Dermis blood vessel endothelial cell (primary cell): ENCODE measurements at places on chromosomes 7 and 10.

- no peak for DNase-seq
These were observed 63.7 kb downstream of the GRM8 start for GRCh38 chr7:127189074-127189473.

GRCh38 chr7:145644426-145645134, 472.0 kb upstream of the CNTNAP2 start:
- no peak for DNase-seq

GRCh38 chr7:155907450-155908200, 95.4 kb upstream of the SHH start:
- DNase-seq: no peak

DNA sequence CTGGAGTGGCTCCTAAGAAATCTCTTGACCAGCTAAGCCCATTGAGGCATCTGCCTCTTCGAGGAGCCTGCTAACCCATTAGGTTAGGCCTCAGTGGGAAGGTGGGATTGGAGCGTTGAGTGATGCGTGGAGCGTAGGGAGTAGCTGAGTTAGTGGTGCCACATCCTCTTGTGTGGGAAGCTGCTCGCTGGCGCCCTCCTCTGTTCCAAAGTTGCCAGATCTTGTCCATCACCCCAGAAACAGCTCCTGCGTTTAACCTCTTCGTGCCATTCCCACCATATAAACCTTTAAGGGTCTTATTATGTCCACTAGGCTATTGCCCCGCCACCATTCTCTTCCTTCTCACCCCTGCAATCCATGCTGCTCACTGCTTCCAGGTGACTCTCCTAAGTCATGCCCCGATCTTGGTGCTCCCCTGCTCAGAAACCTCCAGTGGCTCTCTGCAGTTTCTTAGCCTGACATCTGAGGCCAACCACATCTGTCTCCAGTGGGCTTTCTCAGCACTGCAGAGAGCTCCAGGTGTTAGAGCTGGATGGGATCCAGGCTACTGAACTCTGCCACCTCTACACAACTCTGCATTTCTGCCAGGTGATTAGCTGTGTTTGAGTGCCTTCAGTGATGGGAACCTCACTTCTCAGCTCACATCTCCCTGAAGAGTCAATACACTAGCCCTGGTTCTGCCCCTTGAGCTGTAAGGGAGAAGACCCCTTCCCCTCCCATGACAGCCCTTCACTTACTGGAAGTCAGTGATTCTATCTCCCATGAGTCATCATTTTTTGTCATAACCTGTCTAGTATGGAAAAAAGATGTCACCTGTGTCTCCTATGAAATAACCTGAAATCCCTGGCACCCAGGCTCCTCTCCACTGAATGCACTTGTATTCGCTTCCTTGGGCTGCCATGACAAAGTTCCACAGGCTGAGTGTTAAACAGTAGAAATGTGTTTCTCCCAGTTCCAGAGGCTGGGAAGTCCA, 65.0 kb upstream of the FGFR2 start:
- DNase-seq: peak; percentile 4

DNA sequence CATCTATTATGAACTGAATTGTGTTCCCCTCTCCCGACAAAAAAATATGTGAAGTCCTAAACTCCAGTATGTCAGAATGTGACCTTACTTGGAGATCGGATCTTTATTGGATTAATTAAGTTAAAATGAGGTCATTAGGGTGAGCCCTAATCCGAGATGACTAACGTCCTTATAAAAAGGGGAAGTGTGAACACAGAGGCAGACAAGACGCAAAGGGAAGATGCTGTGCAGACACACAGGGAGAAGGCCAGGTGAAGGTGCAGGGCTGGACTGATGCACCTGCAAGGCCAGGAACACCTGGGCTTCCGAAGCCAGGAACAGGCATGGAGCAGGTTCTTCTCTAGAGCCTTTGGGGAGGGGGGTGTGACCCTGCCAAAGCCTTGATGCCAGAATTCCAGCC, 187.8 kb downstream of the PARD3 start:
- DNase-seq: no peak

DNA sequence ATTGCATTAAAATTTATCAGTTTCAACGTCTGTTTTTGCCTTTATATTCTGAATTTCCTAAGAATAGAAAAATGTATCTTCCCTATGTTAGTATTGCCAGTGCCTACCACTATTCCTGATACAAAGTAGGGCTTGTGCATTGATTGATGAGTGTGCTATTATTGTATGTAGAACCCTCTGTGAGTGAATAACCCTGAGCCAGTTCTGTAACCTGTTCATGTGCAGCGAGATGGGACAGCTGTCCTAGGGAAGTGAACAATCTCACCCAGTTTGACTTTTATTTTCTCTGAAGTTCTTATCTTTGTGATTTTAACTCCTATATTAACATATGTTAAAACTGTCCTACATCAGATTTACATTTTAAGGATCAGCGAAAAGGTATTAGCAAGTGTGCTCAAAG, 178.4 kb upstream of the ADO start:
- no peak for DNase-seq

DNA sequence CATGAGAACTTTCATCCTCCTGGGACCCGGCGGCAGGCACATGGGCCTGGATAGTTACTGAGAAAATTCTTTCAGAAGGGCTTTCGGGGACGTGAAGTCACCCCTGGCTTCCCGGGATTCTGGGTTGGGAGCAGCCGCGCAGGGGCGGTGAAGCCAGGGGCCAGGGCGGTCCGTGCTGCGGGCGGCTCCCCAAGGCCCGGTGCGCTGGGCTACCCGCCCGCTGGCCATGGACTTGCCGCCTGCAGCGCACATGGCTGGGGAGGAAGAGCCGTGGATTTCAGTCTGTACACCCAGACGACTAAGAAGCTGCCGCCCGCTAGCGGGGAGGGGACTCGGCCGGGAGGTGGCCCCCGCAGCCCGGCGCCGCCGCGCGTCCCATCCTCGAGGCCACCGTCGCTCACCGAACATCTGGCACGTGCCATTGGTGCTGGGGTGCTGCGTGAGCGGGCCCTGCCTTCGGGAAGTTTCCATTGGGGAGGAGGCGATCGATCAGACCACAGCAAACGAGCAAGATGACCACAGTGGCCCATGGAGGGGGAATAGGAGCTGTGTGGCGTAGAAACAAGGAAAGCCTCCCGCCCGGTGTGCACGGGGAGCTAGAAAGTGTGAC, 64.5 kb downstream of the TMEM209 start:
- no peak for DNase-seq

GRCh38 chr7:75988568-75989499, 5.6 kb downstream of the TMEM120A start:
- DNase-seq: no peak

DNA sequence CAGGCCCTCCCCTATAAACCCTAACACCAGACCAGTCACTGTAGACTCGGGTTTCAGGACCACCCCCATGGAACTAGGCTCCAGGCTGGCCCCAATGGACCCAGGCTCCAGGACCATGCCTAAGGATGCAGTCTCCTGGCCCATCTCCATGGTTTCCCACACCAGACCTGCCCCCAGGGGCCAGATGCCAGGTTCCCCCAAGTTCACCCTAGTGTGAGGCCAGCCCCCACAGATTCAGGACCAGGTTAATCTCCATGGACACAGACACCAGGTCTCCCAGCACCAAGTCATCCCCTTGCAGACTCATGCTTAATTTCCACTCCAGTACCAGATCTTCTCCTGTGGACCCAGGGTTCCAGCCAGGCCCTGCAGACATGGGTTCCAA, 103.8 kb upstream of the LANCL2 start:
- no peak for DNase-seq

DNA sequence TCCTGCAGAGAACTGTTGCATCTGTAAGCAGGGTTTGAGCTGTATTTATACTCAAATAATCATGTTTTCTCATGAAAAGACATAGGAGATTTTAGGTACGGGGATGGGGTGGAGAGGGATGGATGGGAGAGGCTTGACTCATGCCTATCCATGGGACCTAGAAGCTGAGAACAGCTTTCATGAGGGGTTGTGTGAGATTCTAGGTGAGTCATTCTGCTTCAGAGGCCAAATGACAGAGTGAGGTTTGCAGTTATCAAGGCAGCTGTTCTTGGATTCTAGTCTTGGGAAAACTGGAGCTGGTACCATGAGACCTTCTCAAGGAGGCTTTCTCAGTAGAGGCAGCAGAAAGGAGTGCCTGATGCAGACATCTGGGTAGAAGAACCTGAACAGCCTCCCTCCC, 746.9 kb downstream of the TYW1 start:
- no peak for DNase-seq

GRCh38 chr7:87456247-87456646, 19.2 kb downstream of the ABCB4 start:
- no peak for DNase-seq

DNA sequence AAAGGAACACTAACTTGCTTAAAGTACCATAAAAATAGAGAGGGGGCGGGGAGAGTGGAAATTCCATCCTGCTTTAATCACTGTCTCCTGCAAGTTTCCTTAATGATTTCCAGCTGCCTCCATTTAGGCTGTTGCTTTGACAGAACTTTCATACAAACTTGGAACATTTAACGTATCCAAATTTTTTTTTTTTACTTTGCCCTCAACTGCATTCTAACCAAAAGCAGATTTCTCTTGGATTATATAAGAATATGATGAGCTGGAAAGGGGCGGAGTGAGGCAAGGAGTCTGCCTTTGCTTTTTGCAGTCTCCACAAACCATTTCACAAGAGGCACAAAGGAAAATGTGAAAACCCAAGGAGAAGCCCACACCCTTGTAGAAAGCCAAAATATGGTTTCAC, 46.6 kb upstream of the COL1A2 start:
- no peak for DNase-seq

GRCh38 chr10:21183025-21183424, 285.9 kb upstream of the NEBL start:
- no peak for DNase-seq

DNA sequence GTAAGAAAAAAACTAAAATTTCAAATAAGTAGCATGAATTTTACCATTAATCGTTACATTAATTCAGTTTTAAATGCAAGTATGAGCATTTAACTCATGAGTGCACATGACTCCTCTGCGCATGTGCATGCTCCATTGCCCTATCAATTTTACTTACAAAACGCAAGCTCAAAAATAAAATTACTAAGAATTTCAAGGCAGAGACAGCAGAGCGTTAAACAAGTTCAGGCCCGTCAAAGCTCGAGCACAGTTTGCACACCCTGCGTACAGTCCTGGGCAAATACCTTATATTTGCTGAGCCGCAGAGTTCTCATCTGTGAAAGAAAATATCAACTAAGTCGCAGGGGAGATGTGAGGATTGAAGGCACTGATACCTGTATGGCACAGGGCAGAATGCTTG, 373.6 kb downstream of the BBS9 start:
- no peak for DNase-seq

DNA sequence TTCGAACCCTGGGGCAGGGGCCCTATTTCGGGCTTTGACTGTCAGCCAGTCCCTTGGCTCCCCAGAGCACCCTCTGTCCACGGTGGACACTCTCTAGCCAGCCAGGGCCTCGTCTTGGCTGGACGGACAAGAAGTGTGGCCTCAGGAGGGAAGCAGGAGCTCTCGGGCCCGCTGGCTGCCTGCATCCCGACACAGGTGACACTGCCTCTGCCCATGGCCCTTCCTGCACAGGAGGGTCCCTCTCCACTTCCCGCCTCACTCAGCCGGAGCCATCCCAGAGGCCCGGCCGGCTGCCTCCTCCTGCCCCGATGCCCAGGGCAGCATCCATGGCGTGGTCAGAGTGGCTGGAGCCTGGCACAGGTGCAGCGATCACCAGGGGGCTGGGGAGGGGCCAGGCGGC, 7.9 kb downstream of the ADGRA1 start:
- DNase-seq: no peak

DNA sequence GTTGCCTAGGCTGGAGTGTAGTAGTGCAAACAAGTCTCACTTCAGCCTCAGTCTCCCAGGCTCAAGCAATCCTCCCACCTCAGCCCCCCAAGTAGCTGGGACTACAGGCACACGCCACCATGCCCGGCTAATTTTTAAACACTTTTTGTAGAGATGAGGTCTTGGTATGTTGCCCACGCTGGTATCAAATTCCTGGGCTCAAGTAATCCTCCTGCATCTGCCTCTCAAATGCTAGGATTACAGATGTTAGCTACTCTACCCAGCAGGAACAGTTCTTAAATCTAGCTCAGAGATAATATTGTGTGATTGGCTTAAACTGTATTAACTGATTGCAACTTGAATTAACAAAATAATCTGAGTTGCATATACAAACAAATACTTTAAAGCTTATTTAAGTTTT, 82.9 kb downstream of the CDK14 start:
- no peak for DNase-seq

DNA sequence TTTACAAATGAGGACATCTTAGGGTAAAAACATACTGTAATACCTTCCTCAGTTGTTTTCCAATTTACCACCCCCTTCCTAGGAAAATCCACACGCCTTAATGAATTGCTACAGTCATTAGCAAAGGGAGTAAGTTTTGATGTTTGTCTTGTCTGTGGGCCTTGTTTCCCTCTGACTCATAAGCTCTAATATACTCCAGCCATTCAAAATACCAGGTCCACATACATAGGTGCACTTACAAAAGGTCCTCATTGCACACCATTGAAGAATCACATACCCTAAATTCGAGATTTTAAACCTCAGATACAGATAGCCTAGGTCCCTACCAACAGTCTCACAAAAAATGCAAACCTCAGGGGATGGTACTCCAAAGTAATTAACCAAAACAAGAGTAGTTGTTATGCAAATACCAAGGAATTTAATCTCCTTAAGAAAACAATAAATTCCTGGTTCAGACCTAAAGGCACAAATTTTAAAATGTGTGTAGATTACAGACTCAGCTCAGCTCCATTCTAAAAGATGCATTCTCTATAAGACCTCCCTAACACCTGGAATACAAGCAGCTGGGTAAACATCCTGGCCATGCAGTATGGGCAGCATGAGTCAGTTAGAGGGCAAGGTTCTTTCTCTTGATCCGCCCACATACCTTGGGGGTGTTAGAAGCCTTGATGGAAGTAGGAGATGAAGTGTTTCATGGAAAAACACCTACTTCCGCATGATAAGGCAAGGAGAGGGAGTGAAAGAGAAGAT, 3.0 kb upstream of the LIPK start:
- peak; percentile 63 for DNase-seq

DNA sequence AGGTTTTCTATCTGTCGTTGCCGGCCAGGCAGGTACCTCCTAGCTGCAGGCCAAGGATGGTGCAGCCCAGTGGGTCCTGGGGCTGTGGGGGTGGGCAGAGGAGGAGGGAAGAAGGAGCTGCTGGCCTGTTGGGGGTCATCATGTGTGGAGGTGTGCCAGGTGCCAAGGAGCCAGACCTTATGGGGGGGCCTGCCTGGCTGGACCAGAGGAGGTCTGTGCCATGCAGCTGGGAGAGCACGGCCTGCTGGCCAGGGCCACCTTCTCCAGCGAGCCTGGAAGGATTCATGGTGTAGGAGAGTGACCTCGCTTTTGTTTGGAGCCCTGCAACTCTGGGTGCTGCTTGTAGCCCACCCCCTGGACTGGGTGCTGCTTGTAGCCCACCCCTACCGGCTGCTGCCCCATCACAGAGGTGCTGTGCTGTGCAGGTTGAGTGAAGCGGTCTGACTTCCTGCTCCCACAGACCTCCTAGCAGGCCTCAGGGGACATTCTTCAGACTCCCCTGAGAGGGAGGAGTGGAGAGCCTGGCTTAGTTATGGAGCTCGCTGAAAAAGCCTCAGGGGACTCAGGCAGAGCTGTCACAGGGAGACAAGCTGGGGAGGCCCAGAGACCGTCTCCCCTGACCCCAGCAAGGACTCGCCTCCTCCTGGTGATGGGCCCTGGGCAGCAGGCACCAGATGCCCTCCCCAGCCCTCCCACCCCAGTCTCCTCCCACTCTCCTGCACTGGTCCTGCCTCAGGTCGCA, 67.7 kb upstream of the AQP1 start:
- no peak for DNase-seq
